ENCODE measurements at places on chromosomes 16 and 17. TPM values are rescaled to one million over a fixed set of nuclear protein-coding genes. Genes with fewer than 3 reads are reported as not detected.

Gene VPS9D1
- 6.6 TPM for total RNA-seq

Gene CTRB2
- not detected for total RNA-seq

Gene MGAT5B
- 6.5 TPM for total RNA-seq

Gene HID1
- total RNA-seq, result not detected

Gene MAP3K14
- 10.1 TPM for total RNA-seq

Gene RANGRF
- total RNA-seq, result 5.6 TPM

Gene NPIPB9
- not detected for total RNA-seq

Gene CDYL2
- total RNA-seq, result 10.1 TPM

Data from M059J (cell line).